HFFc6 (cell line): ENCODE measurements at places on chromosomes 1 and 21. TPM values are rescaled to one million over a fixed set of nuclear protein-coding genes. Genes with fewer than 3 reads are reported as not detected.
A peak's percentile ranks its signal among the peaks of the same experiment; 100 is the strongest.

Gene PLPPR4
- 0.29 to 0.80 TPM (median 0.48 TPM) in 3 replicates for total RNA-seq

DNA sequence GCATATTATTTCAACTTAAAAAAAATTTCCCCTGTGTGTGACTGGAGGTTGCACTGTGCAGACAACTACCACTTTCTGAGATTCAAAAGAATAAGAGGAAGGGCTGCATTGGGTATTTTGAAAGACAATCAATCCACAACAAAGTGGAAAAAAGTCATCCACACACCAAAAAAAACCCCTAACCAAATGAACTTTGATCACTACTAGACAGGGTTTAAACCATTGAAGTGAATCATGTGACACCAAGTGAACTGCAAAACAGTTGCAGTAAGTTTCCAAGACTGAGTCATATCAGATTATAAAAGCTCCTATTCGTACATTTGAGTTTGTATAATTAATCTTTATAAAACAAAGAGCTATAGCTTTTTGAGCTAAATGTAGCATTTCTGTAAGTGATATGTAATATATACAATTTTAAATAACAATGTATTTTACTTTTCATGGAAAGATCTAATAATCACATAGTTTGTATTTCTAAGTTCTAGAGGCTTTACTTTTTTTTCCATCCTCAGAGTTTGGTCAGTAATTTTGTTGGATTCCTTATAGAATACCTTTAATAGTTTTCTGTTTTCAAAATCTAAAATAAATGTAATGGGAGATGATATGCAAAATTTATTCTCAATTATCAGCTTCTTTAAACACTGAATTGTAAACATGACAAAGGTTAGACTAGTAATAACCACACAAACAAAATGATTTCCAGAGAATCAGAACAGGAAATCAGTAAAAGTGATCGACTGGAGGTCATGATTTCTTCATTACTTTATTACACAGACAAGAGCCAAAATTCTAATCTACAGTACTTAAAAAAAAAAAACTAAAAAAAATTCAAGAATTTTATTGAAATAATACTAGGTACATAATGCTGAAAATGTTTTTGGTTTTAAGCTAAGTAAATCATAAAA is 50.5 kb upstream of the GFI1 start:
- H3K27me3 ChIP-seq = no peaks in the 10 kb centered on the region
- H3K4me3 ChIP-seq = no peak overlapping the region
- no peak overlapping the region for H3K27ac ChIP-seq
- peak; percentile 32 for DNase-seq
- peaks cover 12% of the 10 kb centered on the region for H3K36me3 ChIP-seq

DNA sequence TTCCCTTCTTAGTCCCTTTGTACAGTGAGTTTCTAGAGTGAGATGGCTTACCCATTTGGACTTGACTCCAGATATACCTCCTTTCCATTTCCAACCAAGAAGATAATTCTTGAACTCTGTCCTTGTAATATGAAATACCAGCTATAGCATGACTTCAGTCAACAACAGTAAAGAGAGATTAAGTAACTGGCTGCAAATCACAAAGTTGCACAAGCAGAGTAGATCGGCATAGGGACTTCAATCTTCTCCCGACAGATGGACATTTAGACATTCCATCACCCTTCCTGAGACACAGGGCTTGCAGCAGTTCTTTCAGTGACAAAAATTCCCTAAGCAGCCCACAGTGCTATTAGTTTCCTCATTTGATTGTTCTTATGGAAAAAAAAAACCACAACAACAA is 44.6 kb downstream of the JAK1 start:
- H3K27me3 ChIP-seq = no peaks in the 10 kb centered on the region
- H3K4me1 ChIP-seq = peaks cover 67% of the 10 kb centered on the region
- DNase-seq = no peak
- peak overlapping the region; percentile 51 for H3K27ac ChIP-seq
- H3K36me3 ChIP-seq = 0 out of 2 replicates have a peak, but pooled peaks cover 3% of the 10 kb centered on the region

Gene MARK1
- not detected in 3 replicates for total RNA-seq

Gene C4BPB
- total RNA-seq = 0.30 to 0.90 TPM (median 0.55 TPM) in 3 replicates

Gene OR2T11
- not detected in 3 replicates for total RNA-seq

DNA sequence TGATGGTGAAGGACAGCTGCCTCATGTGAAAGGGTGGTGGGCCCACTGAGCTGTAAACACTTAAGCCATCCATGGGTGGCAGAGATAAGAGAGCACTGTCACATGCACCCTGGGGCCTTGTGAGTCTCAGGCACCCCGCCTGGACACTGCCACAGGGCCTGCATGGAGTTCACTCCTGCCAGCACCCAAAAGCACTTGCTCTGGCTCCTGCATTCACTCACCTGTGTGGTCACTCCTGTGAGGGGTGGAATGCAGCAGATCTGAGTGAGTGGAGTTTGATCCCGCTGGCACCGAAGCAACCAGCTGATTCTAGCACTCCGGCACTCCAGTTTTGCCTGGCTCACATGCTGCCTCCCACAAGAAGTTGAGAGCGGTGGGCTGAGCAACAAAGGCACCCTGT is 1142.1 kb upstream of the PRMT6 start:
- no peak overlapping the region for H3K27ac ChIP-seq
- no peaks in the 10 kb centered on the region for H3K36me3 ChIP-seq
- no peaks in the 10 kb centered on the region for H3K4me1 ChIP-seq

Gene ADAMTS5
- total RNA-seq = 5.5 and 12.1 TPM in 2 replicates

DNA sequence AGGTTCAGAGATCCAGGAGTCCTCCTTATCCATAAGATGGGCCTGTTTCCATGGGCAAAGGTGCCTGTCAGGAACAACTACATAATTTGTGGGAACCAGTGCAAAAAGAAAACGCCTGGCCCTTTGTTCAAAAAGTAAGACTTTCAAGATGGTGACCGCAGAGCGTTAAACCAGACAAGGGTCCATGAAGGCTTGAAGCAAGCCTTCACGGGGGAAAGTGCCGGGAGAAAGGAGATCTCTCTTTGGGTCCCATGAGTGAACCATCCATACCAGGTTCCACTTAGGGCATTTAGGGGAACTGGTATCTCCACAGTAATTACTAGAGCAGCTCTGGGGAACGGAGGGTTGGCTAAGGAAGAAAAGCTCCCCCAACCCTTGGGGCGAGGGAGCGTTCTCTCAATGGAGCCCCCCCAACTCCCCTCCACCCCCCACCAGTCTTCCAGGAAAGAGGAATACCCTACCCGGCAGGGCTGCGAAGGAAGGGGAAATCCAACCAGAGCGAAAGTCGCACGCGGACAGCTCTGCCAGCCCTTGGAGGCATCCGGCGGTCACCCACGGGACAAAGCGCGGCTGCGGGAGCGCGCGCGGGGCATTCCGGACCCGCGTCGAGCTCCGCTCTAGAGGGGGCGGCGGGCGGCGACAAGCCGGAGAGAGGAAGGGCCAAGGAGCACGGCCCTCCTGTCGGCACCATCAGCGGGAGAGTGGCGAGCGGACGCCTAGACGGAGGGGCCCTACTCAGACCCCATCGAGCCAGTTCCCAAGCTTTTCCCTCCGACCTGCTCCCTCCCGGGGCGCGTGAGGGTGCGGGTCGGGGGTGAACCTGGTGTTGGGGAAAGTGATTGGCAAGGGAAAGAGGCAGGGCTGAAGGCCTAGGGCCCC is 687 bp upstream of the RASSF5 start:
- peaks cover 10% of the 10 kb centered on the region for H3K27me3 ChIP-seq
- peak overlapping the region; percentile 74 for H3K4me3 ChIP-seq
- peaks cover 58% of the 10 kb centered on the region for H3K4me1 ChIP-seq
- H3K27ac ChIP-seq = no peak overlapping the region
- DNase-seq = no peak

- H3K27me3 ChIP-seq = peaks cover 1% of the 10 kb centered on the region; the same call in 1 of the 2 replicates
- no peak for DNase-seq
- no peak overlapping the region for H3K27ac ChIP-seq
- no peaks in the 10 kb centered on the region for H3K4me1 ChIP-seq
- H3K4me3 ChIP-seq = no peak overlapping the region
Observed at GRCh38 chr1:168892931-168893330, 163.9 kb upstream of the DPT start.

DNA sequence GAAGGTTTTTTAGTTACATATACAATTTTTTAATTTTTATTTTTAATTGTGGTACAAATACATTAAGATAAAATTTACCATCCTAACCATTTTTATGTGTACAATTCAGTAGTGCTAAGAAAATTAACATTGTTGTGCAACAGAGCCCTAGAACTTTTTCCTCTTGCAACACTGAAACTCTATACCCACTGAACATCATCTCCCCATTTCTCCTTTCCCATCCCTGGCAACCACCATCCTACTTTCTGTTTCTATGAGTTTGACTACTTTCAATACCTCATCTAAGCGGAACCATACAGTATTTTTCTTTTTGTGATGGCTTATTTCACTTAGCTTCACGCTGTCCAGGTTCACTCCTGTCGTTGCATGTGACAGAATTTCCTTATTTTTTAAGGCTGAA is 54.1 kb downstream of the PALMD start:
- H3K27me3 ChIP-seq = peaks cover 14% of the 10 kb centered on the region
- DNase-seq = no peak
- no peak overlapping the region for H3K27ac ChIP-seq
- H3K36me3 ChIP-seq = no peaks in the 10 kb centered on the region
- no peaks in the 10 kb centered on the region for H3K4me1 ChIP-seq
- H3K4me3 ChIP-seq = no peak overlapping the region

Gene RAB7B
- 1.6 to 5.8 TPM (median 3.3 TPM) in 3 replicates for total RNA-seq

Gene SPRR2D
- not detected in 3 replicates for total RNA-seq

- H3K4me1 ChIP-seq = peaks cover 26% of the 10 kb centered on the region
- H3K36me3 ChIP-seq = peaks cover 4% of the 10 kb centered on the region; the same call in 1 of the 2 replicates
- no peak overlapping the region for H3K27ac ChIP-seq
- no peak for DNase-seq
Observed at GRCh38 chr1:43586136-43586731, 55.6 kb downstream of the PTPRF start.
